Kidney tubule cell (primary cell): ENCODE measurements at places on chromosomes 7 and 10.
A peak's percentile ranks its signal among the peaks of the same experiment; 100 is the strongest.

- no peak for DNase-seq
These were observed 214.6 kb upstream of the ZNF32 start for GRCh38 chr10:43863270-43863669.

GRCh38 chr7:68038621-68039314 is 1042.1 kb downstream of the TYW1 start:
- DNase-seq, result peak; percentile 72

GRCh38 chr7:2432910-2433712 is 29.7 kb downstream of the CHST12 start:
- DNase-seq, result no peak

DNA sequence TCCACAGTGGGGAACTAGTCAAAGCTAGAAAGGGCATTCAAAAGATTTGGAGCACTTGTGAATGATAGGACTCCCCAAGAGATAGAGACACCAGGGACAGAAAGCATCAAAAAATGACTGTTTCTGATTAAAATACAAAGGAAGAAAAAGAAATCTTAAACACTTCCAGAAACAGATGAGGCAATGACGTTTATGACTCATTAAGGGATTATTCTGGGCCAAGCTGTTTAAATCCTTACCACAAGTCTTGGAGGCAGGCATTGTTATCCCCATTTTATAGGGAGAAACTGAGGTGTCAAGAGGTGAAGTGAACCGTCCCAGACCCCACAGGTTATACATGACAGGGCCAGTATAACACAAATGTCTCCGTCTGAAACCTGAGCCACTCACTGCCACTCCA is 68.3 kb upstream of the AMPH start:
- DNase-seq, result no peak

DNA sequence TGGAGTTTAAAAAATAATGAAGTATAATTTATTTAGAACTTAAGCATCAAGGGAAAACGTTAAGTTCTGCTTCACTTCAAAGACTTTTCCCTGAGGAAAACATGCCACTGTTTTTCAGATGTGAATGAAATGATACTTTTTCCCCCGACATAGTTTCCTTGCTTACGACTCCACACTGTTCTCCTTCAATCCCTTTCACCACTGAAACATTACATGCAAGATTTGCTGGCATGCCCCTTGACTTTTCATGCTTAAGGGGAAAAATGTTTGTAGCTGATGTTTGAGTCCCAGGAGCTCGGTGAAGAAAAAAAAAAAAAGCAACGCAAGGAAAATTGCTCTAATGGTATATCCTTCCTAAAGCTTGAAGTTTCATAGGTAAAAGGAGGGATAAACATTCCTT is 10.0 kb downstream of the GLI3 start:
- no peak for DNase-seq

DNA sequence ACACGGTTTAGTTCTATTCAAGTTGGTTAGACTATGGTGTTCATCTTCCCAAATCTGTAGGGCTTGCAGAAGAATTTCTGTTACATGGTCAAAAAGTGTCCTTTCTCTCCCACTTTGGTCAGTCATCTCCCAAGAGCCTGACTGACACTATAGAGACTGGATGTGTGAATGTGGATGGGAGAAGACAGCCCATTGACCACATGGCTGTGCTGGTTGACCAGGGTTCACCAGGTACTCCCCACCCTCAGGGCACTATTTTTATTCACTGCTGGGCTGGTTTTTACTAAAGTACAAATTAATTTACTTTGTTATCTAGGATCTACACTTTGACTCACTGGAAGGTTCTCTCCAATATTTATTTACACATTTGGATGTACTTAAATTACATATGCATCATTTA is 2.3 kb downstream of the ZNF804B start:
- DNase-seq, result no peak
